Stimulated activated CD4-positive, alpha-beta T cell treated with anti-CD3 and anti-CD28 coated beads, Interleukin-15, amount 100 ng/mL, for 48 hours (primary cell): ENCODE measurements at places on chromosomes 4 and X.

GRCh38 chr4:171565130-171565788 lies 247.9 kb upstream of the GALNTL6 start:
- no peak for DNase-seq

- no peak for DNase-seq
Observed at GRCh38 chr4:155077452-155078229, 130.8 kb upstream of the NPY2R start.

- DNase-seq = no peak
Observed at GRCh38 chrX:123077631-123078030, 106.4 kb upstream of the GRIA3 start.

DNA sequence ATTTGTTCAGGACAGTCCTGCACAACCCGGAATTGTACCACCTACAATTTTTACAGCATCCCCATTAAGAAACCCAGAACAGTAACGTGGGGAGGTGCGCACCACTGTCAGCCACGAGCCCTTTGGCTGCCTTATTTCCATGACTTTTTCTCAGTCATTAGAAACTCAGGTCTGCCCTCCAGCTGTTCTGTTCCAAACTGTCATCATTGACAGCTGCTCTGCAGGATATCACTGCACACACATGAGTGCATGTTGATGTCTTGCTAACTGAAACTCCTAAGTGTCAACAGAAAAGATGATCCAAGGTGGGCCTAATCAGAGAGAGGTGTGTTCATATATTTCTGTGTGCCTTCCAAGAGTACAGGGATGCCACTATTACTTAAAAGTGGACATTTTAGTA lies 123.4 kb downstream of the PARM1 start:
- DNase-seq = no peak
